ENCODE measurements at places on chromosomes 2 and 18. TPM values are rescaled to one million over a fixed set of nuclear protein-coding genes. Genes with fewer than 3 reads are reported as not detected.

Gene UGT1A5
- total RNA-seq, result not detected

Gene WNT6
- total RNA-seq, result not detected

Gene CROCC2
- total RNA-seq, result not detected

Gene TMEM17
- total RNA-seq, result 1.3 TPM

Gene KCNG3
- total RNA-seq, result not detected

Gene SH2D6
- 0.32 TPM for total RNA-seq

Gene GTF2A1L
- 1.3 TPM for total RNA-seq

Gene NCKAP5
- 2.9 TPM for total RNA-seq

Gene ASXL3
- 0.32 TPM for total RNA-seq

Gene KCNIP3
- total RNA-seq, result 0.97 TPM

Gene NXPH2
- 0.32 TPM for total RNA-seq

Gene FAM237A
- total RNA-seq, result not detected

Gene POU3F3
- total RNA-seq, result not detected

Gene IKZF2
- total RNA-seq, result 0.32 TPM

Gene RNF25
- total RNA-seq, result 32.2 TPM

Gene ABCB6
- total RNA-seq, result 23.7 TPM

Gene ADAM23
- total RNA-seq, result 9.6 TPM

Gene RASGRP3
- total RNA-seq, result 9.9 TPM

Gene CHST9
- not detected for total RNA-seq

Gene GCG
- total RNA-seq, result not detected

Gene RSAD2
- total RNA-seq, result 4.2 TPM

Gene FBXO48
- total RNA-seq, result 0.61 TPM

Gene HMSD
- total RNA-seq, result 0.65 TPM

Gene MYO3B
- under 0.01 TPM for total RNA-seq

Gene COBLL1
- total RNA-seq, result 26.0 TPM

Gene IL1B
- 0.61 TPM for total RNA-seq

Gene LCT
- not detected for total RNA-seq

Gene TTC39C
- 2.3 TPM for total RNA-seq

Gene GPR35
- total RNA-seq, result 0.15 TPM

Gene C2orf15
- not detected for total RNA-seq

Gene STPG4
- total RNA-seq, result not detected

Gene ANAPC1
- 59.1 TPM for total RNA-seq

Gene MARCO
- not detected for total RNA-seq

Gene TOGARAM2
- total RNA-seq, result not detected

Gene PARD6G
- total RNA-seq, result 0.97 TPM

Gene FOXI3
- not detected for total RNA-seq

Gene CD28
- total RNA-seq, result not detected

Gene IL18R1
- 3.0 TPM for total RNA-seq

Gene SKA1
- total RNA-seq, result 14.6 TPM

Gene KCNE4
- 0.30 TPM for total RNA-seq

Gene MRPL19
- 69.8 TPM for total RNA-seq

Gene CARF
- 4.1 TPM for total RNA-seq

Gene EFR3B
- 0.32 TPM for total RNA-seq

Gene ACTG2
- 0.32 TPM for total RNA-seq

Gene G6PC2
- total RNA-seq, result not detected

Gene METTL21A
- total RNA-seq, result 15.9 TPM

Gene HAAO
- total RNA-seq, result not detected

Gene BARD1
- total RNA-seq, result 17.2 TPM

Gene CRYGC
- not detected for total RNA-seq

Gene ERMN
- total RNA-seq, result not detected

Gene CRACDL
- 7.3 TPM for total RNA-seq

Gene ACVR1C
- total RNA-seq, result 0.15 TPM

Gene IFIH1
- 8.4 TPM for total RNA-seq

Gene ANKRD30B
- not detected for total RNA-seq

Gene VWC2L
- not detected for total RNA-seq

Gene PLEKHH2
- 0.32 TPM for total RNA-seq

Gene PLCL1
- total RNA-seq, result 10.7 TPM

Gene ADCY3
- 13.6 TPM for total RNA-seq
